CD4-positive, alpha-beta memory T cell (primary cell): ENCODE measurements at places on chromosomes 11 and 22.

DNA sequence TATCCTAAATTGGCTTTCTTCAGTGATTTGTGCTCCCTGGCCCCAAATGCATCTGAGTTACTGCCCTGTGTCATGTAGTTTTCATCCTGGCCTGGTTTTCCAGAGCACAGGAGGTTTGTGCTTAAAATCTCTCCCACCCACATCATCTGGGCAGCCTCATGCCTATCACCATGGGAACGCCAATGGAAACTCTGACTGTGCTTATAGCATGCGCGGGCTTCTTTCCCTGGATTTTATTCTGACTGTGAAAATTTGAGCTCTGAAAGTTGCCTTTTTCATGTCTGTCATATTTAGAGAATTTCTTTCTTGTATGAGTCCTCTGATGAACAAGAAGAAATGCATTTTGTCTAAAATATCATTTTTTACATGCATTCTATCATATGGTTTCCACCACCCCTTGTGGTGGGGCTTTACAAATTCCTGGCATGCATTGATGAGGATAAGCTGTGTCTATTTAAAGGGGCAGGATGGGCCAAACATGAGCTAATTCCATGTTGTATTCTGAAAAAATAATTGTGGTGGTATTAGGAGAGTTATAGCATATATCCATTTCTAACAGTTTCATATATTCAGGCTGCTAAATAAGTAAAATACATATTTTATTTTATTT, 55.1 kb downstream of the IRAG1 start:
- DNase-seq = no peak

DNA sequence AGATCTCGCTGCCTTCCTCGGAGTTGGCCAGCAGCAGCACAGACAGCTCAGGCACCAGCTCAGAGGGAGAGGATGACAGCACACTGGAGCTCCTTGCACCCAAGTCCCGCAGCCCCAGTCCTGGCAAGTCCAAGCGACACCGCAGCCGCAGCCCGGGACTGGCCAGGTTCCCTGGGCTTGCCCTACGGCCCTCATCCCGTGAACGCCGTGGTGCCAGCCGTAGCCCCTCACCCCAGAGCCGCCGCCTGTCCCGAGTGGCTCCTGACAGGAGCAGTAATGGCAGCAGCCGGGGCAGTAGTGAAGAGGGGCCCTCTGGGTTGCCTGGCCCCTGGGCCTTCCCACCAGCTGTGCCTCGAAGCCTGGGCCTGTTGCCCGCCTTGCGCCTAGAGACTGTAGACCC, 6.4 kb downstream of the PLA2G3 start:
- DNase-seq = no peak

DNA sequence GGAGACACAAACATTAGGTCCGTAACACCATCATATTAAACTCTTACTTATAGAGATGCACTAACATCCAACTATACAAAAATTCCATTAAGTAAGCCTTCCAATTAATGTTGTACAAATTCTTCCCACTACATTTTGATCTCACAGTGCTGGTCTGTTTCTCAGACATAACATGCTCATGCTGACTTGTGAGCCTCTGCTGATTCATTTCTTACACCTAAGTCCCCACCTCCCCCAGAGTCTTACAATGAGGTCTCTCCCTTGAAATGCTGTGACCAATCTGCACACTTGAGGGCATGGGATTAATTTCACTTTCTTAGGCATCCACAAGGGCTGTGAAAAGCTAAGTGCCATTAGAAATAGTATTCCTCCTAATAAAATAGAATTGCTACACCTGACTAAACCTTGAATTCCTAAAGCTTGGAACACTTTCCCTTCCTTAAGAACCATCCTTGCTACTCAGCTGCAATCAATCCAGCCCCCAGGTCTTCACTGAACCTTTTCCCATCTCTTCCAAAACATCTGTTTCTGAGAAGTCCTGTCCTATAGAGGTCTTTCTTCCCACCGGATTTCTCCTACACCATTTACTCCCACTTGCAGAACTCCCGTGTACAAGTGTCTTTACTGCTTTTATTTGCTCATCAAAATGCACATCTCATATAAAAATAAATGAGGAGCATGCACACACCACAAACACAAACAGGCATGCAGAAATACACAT, 2.0 kb downstream of the HBG1 start:
- DNase-seq = no peak

- DNase-seq = no peak
Measured at GRCh38 chr11:103325686-103326069, 216.5 kb downstream of the DYNC2H1 start.
